Upper lobe of left lung (tissue), 6 donors: ENCODE measurements at places on chromosomes 3 and 15. TPM values are rescaled to one million over a fixed set of nuclear protein-coding genes. Genes with fewer than 3 reads are reported as not detected.
A peak's percentile ranks its signal among the peaks of the same experiment; 100 is the strongest.

THAP10 gene
- total RNA-seq: 4.0 TPM

- DNase-seq: no peak
Measured at GRCh38 chr3:74390121-74390877, 224.2 kb downstream of the CNTN3 start.

DNA sequence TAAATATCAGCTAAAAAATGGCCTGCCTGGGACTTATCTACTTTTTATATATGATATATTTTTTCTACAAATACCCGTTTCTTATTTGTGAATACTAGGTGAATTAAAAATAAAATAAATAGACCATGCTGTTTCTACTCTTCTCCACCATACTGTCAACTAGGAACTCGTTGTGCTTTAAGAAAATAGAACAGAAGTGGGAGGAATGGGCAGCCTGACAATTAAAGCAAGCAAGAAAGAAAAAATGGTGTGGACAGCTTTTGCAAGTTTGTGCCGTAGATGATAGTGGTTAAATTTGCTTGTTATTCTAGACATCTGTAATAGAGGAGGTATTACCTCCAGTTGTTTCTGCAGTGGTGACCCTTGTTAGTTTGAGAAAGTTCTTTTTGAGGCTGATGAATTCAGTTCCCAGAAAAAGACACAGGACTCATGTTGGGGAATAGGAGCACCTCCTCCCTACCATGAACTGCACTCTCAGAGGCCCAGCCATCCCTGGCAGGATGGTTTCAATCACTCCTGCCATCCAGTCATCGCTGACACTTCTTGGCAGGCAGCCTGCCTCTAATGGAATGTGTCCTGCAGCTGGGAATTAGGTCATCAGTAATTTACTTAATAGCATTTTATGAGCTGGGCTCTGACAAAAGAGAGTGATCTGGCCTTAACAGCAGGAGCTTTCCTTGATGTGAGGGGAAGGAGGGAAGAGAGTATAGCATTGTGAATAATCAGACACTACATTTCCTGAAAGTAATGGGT lies 105.0 kb upstream of the GAP43 start:
- no peak for DNase-seq

DNA sequence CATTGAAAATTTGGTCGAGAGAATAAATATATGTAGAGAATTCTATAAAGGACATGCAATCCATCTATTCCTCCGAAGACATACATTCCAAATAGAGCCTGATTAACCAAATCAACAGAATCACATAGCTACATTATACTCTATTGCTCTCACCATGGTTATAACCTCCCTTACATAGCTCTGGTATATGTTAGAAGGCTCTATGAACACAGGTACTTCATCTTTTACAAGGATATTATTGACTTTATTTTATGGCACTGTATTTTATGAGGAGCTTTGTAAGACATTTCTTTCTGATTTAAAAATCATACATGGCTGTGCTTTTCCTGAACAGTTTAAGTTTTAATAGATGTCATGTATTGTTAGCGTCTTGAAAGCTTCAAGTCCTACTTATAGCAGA lies 4.8 kb downstream of the IGSF10 start:
- no peak for DNase-seq

GRCh38 chr3:8097690-8098089 lies 403.9 kb upstream of the LMCD1 start:
- no peak for DNase-seq

CCR9 gene
- 0.13 TPM for total RNA-seq

DNA sequence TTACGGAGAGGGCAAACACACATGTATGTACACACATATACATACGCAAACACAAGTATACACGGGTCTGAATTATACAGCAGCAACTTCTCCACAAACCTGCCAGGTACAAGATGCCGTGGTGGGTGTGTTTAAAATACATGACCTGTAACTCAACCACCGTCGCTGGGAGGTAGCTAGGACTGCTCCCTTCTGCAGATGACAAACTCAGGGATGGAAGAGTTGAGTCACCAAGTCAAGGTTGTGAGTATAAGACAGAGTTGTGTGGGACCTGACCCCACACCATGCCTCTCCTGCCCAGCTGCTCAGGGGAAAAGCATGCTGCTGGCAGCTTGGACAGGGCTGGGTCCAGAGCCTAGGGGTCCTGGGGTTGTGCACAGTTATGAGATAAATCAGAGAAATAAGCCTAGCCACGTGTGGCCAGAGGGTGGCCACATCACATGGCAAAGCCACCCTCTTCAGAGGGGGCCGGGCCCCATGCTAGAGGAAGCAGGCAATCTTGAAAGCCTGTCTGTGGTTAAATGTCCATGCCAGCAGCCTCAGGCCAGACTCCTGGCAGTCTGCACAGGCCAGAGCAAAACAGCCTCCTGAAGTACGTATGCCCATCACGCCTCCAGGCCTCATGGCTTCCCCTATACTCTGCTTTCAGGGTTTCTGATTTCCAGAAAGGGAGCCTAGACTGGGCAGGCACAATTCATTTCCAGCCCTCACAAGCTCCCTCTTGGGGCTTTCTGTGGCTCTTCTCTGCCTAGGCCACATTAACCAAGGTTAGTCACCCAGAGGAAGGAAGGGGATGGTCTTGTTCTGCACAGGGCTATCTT lies 107.7 kb upstream of the RPL32 start:
- no peak for DNase-seq

GRCh38 chr15:25850154-25851111 lies 12.7 kb downstream of the ATP10A start:
- peak; percentile 92 for DNase-seq

SERINC4 gene
- not detected for total RNA-seq

GRCh38 chr3:71317749-71318457 lies 265.6 kb downstream of the FOXP1 start:
- DNase-seq: no peak

SNTN gene
- 6.3 TPM for total RNA-seq

- no peak for DNase-seq
Measured at GRCh38 chr15:38075466-38075865, 141.0 kb downstream of the TMCO5A start.

- no peak for DNase-seq
Measured at GRCh38 chr3:175046601-175047000, 187.5 kb downstream of the NAALADL2 start.
